Hepatocyte (in vitro differentiated cells): ENCODE measurements at places on chromosomes 2 and 18. TPM values are rescaled to one million over a fixed set of nuclear protein-coding genes. Genes with fewer than 3 reads are reported as not detected.

DNA sequence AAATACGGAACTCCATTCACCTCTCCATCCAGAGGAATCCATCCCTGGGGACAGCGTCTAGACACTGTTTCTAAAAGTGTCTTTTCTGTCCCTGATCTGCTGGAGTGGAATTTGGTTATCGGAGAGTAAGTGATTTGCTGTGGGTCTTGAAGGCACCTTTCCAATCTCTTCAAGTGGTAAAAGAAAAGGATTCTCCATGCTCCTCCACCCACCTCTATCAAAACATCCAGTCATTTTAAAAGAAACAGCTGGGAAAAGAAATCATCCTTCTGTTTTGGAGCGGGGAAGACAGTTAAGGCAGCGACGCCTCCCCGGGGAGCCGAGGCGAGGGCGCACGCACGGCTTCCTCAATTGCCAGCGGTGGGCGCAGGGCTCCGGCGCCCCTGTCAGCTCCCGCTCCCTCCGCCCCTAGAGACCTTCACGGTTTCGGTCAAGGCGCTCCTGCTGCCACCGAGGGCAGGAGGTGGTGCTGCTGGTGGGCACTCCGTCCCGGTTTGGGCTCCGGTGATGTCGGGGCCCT, 547 bp downstream of the SLC35F5 start:
- peak overlapping the region; percentile 84 for H3K4me3 ChIP-seq
- peak overlapping the region; percentile 97 for H3K27ac ChIP-seq
- H3K36me3 ChIP-seq: no peaks in the 10 kb centered on the region
- peaks cover 12% of the 10 kb centered on the region for H3K4me1 ChIP-seq
- no peaks in the 10 kb centered on the region for H3K27me3 ChIP-seq

DNA sequence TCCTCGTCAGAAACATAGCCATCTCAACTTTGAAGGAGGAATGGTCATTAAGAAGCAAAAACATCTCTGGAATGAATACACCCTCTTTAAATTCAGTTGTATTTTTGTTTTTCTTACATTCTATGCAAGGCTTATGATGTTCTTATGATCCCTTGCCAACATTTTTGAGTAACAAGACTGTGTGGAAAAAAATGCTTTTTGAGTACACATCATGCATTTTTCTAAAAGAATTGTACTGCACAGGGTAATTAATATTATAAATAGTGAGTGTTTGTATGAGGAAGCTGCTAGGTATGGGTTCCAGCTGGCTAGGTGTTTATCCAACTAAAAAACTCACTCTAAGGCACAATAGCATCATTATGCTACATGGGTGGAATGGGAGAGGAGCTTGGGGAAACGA, 59.0 kb upstream of the SPATS2L start:
- H3K36me3 ChIP-seq: no peaks in the 10 kb centered on the region
- no peaks in the 10 kb centered on the region for H3K4me1 ChIP-seq
- no peaks in the 10 kb centered on the region for H3K27me3 ChIP-seq
- DNase-seq: no peak

The PARD6G gene
- 8.2 and 12.1 TPM in 2 replicates for polyA plus RNA-seq

DNA sequence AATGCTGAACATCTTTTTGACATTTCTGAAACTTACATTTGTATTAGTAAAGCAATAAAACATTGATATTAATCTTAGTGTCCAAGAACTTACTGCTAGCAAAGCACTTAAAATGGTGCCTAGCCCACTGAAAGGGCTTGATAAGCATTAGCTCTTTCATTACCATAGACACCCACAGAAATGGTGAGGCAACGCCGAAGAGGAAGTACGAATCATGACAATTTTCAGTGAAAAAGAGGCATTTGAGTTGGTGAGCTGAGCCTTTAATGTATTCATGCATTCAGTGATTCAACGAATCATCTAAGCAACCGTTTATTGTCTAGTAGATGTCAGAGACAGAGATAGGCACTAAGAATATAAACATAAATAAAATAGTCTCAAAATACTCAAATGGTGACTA, 101.1 kb downstream of the PIGN start:
- no peaks in the 10 kb centered on the region for H3K4me1 ChIP-seq
- no peak overlapping the region for H3K27ac ChIP-seq
- no peak for DNase-seq
- H3K27me3 ChIP-seq: no peaks in the 10 kb centered on the region
- H3K36me3 ChIP-seq: no peaks in the 10 kb centered on the region
- no peak overlapping the region for H3K4me3 ChIP-seq

DNA sequence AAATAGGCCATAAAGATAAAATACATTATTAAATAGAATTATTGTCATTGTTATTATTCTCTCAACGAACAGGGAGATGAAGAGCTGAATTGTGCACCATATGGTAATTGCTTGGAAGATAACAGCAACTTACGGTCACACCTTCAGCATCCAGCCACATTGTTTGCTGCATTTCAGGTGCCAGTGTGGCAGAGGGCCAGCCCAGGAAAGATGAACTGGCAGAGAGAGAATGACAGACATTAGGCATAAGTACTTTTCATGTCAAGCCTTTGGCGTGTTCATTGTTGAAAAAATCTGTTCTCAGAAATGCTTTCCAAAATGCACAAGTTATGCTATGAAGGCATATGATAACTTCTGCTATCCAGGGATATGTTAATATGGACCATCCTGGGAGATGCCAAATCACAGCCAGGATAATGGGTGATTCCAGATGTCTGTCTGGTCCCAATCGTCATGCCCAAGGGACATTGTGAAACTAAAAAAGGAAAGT, 748.6 kb upstream of the PIK3C3 start:
- no peaks in the 10 kb centered on the region for H3K4me1 ChIP-seq
- DNase-seq: no peak
- H3K36me3 ChIP-seq: no peaks in the 10 kb centered on the region

DNA sequence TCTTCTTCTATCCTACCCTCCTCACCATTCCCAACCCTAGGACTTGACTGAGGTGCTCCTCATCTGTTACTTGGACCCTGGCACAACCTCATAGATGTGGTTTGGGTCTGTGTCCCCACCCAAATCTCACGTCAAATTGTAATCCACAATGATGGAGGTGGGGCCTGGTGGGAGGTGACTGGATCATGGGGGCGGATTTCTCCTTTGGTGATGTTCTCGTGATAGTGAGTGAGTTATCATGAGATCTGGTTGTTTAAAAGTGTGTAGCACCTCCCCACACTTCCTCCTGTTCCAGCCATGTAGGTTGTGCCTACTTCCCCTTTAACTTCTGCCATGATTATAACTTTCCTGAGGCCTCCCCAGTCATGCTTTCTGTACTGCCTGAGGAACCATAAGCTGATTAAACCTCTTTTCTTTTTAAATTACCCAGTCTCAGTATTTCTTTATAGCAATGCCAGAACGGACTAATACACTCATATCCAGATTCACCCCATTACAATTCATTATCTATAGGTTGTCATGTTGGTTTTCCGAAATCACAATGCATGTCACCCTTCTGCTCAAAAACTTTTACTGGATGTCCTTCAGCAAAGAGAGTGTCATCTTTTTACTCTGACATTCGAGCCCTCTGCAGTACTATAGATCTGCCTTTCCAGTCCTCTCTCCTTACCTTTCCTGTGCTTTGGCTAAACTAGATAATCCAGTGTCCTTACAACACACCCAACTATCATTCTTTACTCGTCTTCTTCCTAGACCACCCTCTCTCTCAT, 45.7 kb downstream of the APOB start:
- no peak overlapping the region for H3K27ac ChIP-seq
- H3K36me3 ChIP-seq: no peaks in the 10 kb centered on the region
- no peaks in the 10 kb centered on the region for H3K27me3 ChIP-seq
- no peaks in the 10 kb centered on the region for H3K4me1 ChIP-seq
- H3K4me3 ChIP-seq: no peak overlapping the region
- no peak for DNase-seq

The INHA gene
- polyA plus RNA-seq: 8.1 and 9.2 TPM in 2 replicates

The SLC23A3 gene
- polyA plus RNA-seq: 0.80 and 1.1 TPM in 2 replicates

The TUBB8B gene
- polyA plus RNA-seq: 0.24 and 0.47 TPM in 2 replicates

GRCh38 chr2:39411181-39411944, 25.7 kb downstream of the MAP4K3 start:
- no peaks in the 10 kb centered on the region for H3K27me3 ChIP-seq
- H3K27ac ChIP-seq: peak overlapping the region; percentile 29
- peaks cover 28% of the 10 kb centered on the region for H3K4me1 ChIP-seq
- no peaks in the 10 kb centered on the region for H3K36me3 ChIP-seq
- peak; percentile 22 for DNase-seq

DNA sequence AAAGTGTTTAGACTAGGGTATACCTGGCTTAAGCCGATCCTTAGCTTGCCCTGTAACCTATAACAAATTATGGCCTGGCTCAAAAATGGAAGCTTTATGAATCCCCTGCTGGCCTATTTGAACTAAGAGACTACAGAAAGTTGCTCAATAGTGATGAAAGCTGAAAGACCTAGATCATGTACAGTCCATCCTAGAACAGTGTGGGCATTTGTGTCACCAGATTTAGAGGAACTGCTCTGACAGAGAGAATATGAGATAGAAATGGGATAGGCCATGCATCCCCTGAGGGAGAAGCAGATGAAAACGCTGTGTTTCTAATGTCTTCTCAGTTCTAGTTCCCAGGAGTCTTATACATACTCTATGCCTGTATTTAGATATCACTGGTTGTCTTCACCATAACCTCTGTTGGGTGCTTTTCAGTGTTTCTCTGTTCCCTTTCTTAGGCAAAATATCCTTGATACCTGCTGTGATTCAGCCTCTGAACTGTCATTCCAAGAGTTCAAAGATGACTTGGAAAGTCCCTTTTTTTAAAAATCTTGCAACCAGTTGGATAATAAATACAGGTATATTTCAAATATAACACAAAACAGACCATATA, 246.9 kb upstream of the SLC39A10 start:
- no peaks in the 10 kb centered on the region for H3K4me1 ChIP-seq
- H3K4me3 ChIP-seq: no peak overlapping the region
- H3K27me3 ChIP-seq: no peaks in the 10 kb centered on the region
- no peak for DNase-seq
- no peaks in the 10 kb centered on the region for H3K36me3 ChIP-seq

DNA sequence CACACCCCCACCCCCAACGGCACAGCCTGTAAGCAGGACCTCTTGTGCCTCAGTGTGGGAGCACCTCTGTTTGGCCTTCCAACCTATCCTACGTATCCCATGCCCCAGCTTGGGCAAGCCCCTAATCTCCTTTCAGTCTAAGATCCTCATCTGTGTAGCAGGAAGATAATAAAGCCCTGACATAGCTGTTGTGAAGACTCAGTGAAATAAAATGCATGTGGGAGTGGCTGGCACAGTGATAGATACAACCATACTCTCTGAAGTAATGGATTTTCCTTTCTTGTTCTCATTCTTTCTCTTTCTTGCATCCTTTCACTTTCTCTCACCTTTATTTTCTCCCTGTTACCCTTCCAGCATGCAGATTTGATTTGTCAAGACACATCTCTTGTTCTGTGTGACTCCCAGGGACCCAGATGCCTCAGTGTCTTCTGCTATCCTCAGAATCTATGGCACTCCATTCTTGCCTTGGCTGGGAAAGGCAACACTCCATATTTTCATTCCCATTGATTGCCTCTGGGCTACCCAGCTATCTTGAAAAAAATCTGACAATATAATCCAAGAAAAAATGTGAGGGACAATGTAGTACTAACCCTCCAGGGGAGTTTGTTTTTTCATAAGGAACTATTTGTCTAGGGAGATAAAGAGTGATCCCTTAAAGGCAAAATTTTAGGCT, 207.2 kb upstream of the SETBP1 start:
- H3K36me3 ChIP-seq: no peaks in the 10 kb centered on the region
- no peak for DNase-seq
- H3K27me3 ChIP-seq: no peaks in the 10 kb centered on the region
- no peak overlapping the region for H3K4me3 ChIP-seq
- no peaks in the 10 kb centered on the region for H3K4me1 ChIP-seq

GRCh38 chr2:187198136-187198535, 249.9 kb downstream of the CALCRL start:
- H3K27me3 ChIP-seq: no peaks in the 10 kb centered on the region
- no peak overlapping the region for H3K27ac ChIP-seq
- no peaks in the 10 kb centered on the region for H3K4me1 ChIP-seq
- no peak for DNase-seq
- H3K36me3 ChIP-seq: no peaks in the 10 kb centered on the region

DNA sequence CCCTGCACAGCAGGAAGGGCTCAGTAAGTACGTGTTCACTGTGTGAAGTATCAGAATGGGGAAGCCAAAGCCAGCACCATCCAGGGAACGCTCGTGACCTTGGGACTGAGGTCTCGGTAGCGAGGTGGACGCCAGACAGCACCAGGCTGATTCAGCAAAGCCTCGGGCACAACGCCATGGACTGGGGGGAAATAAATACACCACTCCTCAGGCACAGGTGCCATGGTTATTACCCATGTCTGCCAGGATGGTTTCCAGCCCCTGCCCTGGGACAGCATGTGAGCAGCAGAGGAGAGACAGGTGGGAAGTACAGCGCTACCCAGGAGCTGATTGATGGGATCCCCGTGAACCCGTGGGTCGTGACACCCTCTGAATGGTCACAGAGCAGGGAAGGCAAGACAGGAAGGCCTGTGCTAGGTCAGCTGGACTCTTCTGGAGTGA, 53.0 kb downstream of the REEP1 start:
- no peaks in the 10 kb centered on the region for H3K36me3 ChIP-seq
- no peak overlapping the region for H3K4me3 ChIP-seq
- no peak for DNase-seq

The ASXL3 gene
- polyA plus RNA-seq: 1.4 and 2.7 TPM in 2 replicates

DNA sequence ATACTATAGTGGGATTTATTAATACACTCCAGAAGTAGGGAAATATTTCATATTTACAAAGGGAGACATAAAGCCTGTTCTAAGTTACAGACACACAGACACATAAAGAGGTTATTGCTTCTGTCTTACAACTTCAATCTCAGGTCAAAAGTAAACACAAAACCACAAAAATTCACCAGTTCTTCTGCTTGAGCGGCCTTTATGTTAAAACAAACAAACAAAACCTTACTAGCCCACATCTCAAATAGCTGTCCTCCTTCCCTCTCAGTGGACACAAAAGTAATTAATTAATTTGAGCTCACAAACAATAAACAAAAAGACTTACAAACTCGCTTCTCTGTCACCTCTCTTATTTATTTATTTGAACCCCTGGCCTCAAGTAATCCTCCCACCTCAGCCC, 1.5 kb upstream of the ASNSD1 start:
- H3K4me3 ChIP-seq: no peak overlapping the region
- peaks cover 15% of the 10 kb centered on the region for H3K4me1 ChIP-seq
- no peaks in the 10 kb centered on the region for H3K27me3 ChIP-seq
- H3K36me3 ChIP-seq: no peaks in the 10 kb centered on the region

DNA sequence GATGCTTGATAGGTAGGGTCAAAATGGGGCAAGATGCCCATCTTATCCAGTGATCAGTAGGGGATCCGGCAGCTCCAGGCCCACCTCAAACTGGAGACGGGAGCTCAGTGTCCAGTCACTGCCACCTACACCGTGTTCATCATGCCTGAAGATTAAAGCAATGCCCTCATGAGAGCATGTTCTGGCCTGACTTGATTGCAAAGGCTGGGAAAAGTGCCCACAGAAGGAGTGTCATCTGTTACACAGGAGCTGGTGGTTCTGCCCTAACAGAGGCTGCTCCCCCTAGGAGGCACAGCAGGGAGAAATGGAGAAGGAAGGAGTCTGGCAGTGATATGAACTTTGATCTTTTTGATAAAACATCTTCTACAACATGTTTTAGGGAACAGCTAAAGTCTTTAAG, 92.3 kb downstream of the CCBE1 start:
- peaks cover 19% of the 10 kb centered on the region for H3K4me1 ChIP-seq
- no peaks in the 10 kb centered on the region for H3K27me3 ChIP-seq
- no peak overlapping the region for H3K4me3 ChIP-seq
- no peak for DNase-seq
- H3K27ac ChIP-seq: no peak overlapping the region

GRCh38 chr2:104836841-104837240, 17.1 kb upstream of the POU3F3 start:
- DNase-seq: no peak
- H3K27ac ChIP-seq: no peak overlapping the region
- H3K4me1 ChIP-seq: no peaks in the 10 kb centered on the region
- H3K27me3 ChIP-seq: peaks cover 33% of the 10 kb centered on the region
- no peak overlapping the region for H3K4me3 ChIP-seq

The FER1L5 gene
- polyA plus RNA-seq: 0.21 and 0.33 TPM in 2 replicates

The HSBP1L1 gene
- polyA plus RNA-seq: 81.9 and 82.0 TPM in 2 replicates
